CD4-positive, alpha-beta T cell treated with Interleukin-2 at 100 ng/mL for 4 hours (primary cell): ENCODE measurements at places on chromosomes 3 and 15.

GRCh38 chr15:48940508-48940907 lies 23.2 kb downstream of the SHC4 start:
- DNase-seq = no peak

- DNase-seq = no peak
These were observed 7.2 kb upstream of the FBXW12 start for GRCh38 chr3:48364840-48365239.

DNA sequence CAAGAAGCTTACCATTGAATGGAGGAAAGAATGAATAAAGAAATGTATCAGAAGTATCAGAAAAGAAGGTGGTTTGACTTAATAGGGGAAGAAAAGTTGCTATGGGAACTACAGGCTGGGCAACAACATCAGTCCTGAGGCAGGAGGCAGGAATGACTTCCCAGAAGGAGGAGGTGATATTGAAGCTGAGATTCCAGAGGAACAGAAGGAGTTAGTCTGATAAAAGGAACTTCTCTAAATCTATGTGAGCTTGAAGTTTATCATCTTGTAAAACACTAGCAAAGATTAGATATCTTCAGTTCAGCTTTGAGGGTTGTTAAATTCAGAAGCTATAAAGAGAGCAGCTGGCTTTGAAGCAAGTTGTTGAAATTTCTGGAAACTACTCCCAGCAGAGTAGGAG lies 213.3 kb upstream of the THRB start:
- DNase-seq = no peak

- no peak for DNase-seq
These were observed 99.9 kb downstream of the TRIM42 start for GRCh38 chr3:140777631-140778233.

DNA sequence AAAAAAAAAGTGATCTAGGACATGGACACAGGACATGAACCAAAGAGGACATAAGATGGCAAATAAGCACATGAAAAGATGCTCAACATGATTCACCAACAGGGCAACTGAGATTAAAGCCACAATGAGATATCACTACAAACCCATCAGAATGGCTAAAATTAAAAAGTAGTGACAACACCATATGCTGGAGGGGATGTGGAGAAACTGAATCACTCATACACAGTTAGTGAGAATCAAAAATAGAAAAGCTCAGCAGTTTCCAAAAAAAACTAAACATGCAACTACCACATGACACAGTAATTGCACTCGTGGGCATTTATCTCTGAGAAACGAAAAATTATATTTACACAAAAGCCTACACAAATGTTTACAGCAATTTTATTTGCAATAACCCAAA lies 27.9 kb upstream of the ACKR4 start:
- DNase-seq = no peak

GRCh38 chr3:42961633-42962032 lies 17.5 kb upstream of the GASK1A start:
- DNase-seq = peak; percentile 36

DNA sequence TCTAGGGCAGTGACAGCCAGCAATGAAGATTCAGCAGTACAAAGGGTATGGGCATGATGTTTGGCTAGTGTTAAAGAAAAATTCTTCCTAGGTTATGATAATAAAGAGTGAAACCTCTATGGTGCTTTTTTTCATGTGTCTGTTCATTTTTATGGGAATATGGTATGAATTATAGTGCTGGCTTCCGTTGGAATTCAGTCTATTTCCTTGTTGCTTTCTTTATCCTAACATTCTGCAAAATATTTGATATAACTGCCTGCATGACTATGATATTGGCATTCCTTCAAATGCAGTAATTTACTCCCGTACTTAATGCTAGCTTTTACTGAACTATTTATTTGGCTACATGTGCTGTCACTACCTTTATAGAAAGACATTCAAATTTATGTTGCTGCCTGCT lies 57.6 kb upstream of the ATP11B start:
- no peak for DNase-seq

DNA sequence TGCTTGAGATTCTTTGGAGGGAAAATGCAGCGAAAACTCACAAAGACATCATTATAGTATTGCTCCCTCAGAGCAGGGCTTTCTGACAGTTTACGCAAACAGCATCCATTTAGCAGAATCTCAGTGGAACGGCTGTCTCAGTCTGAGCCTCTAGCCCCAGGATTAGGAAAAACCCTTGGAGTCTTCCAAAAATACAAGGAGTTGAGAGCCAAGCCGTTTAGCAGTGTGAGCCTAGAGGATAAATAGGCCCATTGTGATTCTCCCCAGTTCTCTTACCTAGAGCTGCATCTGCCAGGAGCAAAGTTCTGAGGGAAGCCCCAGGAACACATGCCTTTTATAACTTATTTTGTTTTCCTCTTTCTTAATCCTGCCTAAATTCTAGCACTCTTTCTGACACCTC lies 359.6 kb downstream of the NTRK3 start:
- no peak for DNase-seq

- DNase-seq = no peak
These were observed 204.9 kb upstream of the MDFIC2 start for GRCh38 chr3:70517124-70517890.

GRCh38 chr3:94927175-94927574 lies 864.3 kb downstream of the NSUN3 start:
- DNase-seq = no peak
